ENCODE measurements at places on chromosomes 16 and 17. TPM values are rescaled to one million over a fixed set of nuclear protein-coding genes. Genes with fewer than 3 reads are reported as not detected.

FSCN2 gene
- not detected for total RNA-seq

P2RX5 gene
- total RNA-seq: 13.6 TPM

WFIKKN1 gene
- 6.8 TPM for total RNA-seq

JMJD8 gene
- 79.3 TPM for total RNA-seq

GRCh38 chr16:86568677-86569623, 2.3 kb downstream of the FOXC2 start:
- DNase-seq: peak; percentile 51

DNA sequence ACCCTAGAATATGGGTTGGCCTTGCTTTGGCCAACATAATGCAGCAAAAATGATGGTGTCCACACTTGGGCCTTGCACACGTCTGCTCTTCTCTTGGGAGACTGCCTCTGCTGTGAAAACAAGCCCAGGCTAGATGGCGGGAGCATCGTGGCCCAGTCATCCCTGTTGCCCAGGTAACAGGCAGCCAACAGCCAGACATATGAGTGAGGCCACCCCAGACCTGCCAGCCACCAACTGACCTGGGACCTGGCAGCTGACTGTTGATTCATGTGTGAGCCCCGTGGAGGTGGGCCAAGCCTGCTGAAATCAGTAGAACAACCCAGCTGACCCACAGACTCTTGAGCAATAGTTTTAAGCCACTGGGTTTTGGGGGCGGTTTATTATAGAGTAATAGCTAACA, 39.4 kb upstream of the CDH3 start:
- no peak for DNase-seq

- DNase-seq: peak; percentile 53
These were observed 24.3 kb upstream of the LASP1NB start for GRCh38 chr17:38900978-38901656.

DNA sequence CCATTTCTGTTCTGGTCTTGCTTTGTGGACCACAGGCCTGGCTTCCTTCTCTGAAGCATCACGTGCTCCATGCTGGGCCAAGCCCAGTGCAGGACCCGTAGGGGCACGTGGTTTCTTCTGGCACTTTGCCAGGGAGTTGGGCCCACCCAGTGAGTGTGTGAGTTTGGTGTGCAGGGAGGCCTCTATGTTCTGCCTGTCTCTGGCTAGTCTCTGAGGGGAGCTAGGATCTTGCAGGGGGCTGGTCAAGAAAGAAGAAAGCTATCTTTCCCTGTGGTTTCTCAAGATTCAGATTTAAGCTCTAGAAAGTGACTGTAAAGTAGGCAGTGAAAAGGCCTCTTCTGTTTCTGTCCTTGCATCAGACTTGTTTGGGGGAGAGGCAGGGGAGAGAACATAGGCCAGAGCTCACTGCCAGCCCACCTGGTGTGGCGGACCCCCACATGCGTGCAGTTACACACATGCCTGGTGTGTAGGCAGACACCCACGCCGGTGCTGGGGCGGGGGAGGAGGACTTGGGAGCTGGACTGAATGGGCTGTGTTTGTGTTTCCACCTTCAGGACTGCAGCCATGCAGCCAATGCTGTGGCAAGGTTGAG, 11.8 kb downstream of the LASP1 start:
- no peak for DNase-seq

GRCh38 chr16:3152991-3153368, 18.2 kb downstream of the ZNF213 start:
- no peak for DNase-seq

DNA sequence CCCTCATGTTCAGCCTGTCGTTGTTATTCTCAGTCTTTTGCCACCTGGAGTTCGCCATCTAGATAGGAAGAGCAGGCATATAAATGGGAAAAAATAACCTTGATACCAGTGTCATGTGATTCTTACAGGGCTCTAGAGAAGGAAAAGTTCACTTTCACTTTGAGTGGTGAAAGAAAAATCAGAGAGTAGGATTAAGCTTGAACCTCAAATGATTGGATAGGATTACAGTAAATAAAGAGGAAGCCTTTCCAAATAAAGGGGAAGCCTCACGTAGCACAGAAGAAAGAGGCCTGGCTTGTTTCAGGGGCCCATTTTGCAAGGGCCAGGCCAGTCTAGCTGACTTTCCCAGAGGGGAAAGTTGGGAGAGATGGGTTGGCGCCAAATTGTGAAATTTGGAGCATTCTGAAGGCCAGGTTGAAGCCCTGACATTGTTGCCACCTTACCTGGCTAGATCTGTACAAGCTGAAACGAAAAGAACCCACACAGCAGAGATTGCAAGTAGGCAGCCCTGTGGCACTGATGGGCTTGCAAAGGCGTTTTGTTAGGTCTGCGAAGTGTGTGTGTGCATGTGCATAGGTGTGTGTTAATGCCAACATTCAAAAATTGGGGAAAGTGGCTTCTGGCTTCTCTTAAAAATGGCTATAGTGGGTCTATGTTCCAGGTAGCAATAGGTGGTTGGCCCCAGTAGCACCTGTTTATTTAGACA, 38.8 kb downstream of the TMC6 start:
- DNase-seq: no peak

DNA sequence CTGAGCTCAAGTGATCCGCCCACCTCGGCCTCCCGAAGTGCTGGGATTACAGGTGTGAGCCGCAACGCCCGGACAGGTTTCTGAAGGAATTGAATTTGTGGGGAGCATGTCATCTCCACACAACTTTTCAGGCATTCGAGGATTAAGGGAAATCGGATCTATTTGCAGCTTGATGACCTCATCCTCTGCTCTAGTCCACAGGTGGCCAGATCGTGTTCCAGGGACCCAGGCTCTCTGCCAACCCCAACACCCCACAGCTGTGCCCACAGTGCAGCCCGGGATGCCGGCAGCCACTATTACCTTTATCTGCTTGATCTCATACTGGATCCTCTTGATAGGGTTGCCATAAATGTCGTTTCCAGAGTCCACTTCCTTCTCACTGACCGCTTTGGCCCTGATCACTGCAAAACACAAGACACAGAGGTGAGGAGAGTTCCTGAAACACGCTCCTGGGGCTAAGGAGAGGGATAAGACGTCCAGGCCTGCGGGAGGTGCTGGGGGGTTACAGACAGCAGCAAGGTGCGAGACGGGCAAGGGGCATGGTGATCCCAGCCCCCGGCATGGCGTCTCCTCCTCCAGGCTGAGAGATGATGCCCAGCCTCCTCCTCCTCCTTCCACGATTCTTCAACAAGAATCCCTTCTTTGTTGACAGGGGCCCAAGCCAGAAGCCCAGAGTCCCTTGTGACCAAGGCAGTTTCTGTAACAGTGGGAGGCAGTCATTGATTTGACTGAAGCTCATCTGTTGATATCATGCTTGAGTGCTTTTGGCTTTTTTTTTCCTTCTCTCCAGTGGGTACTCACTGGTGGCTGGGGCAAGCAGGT, 29.3 kb downstream of the CEP295NL start:
- no peak for DNase-seq

Data from GM23338 (cell line).